SJCRH30 (cell line): ENCODE measurements at places on chromosomes 6 and 20. TPM values are rescaled to one million over a fixed set of nuclear protein-coding genes. Genes with fewer than 3 reads are reported as not detected.

DNA sequence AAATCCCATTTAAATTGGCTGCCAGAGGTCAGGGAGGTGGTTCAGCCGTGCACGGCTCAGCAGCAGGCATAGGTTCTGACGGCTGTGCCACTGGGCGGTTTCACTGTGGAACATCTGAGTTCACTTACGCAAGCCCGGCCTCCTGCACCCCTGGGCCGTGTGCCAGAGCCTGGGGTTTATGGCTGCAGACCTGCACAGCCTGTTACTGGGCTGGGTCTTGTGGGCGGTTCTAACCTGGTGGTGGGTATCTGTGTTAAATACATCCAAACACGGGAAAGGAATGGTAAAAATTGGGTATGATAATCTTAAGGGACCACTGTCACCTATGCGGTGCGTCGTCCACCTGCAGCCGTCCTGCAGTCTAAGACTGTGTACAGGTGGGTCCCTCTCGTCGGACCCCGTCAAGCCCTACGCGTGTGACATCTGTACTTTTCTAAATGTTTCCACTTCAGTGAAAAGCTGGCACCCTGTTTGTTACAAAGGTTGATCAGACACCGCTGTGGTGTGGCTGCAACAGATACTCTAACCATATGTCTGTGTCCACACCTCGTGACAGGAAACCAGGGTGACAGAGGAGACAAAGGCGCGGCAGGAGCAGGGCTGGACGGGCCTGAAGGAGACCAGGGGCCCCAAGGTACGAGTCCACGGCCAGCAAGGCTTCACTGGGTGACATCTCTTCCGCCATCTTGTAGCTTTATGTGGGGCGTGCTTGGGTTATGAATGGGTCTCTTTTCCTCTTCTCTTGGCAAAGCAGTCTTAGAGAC is 21.5 kb downstream of the COL9A3 start:
- DNase-seq: no peak

- DNase-seq: no peak
Measured at GRCh38 chr20:30484009-30484748, 773.3 kb upstream of the DEFB115 start.

DNA sequence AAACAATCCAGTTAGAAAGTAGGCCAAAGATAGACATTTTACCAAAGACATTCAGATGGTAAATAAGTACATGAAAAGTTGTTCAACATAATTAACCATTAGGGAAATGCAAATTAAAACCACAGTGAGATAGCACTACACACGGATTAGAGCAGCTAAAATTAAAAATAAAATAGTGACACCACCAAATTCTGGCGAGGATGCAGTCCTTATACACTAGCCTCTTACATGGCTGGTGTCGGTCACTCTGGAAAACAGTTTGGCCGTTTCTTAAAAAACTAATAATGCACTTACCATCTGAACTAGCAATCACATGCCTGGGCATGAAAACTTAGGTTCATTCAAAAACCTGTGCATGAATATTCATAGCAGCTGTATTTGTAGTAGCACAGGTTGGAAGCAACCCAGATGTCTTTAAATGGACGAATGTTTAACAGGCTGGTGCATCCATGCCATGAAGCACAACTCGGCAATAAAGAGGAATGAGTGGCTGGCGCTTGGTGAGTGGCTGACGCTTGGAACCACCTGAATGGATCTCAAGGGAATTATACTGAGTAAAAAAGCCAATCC is 77.0 kb downstream of the FAM120B start:
- DNase-seq: no peak

CCM2L gene
- total RNA-seq: 0.71 and 1.2 TPM in 2 replicates

FHL5 gene
- total RNA-seq: not detected in 2 replicates
